ENCODE measurements at places on chromosomes 3 and 15. TPM values are rescaled to one million over a fixed set of nuclear protein-coding genes. Genes with fewer than 3 reads are reported as not detected.

SPRED1 gene
- 0.07 TPM for total RNA-seq

CCR9 gene
- total RNA-seq: 3.2 TPM

ZIC1 gene
- total RNA-seq: not detected

ROBO2 gene
- not detected for total RNA-seq

CYP1A2 gene
- not detected for total RNA-seq

MCF2L2 gene
- total RNA-seq: 11.4 TPM

CNTN3 gene
- total RNA-seq: not detected

SATB1 gene
- 233 TPM for total RNA-seq

SCN11A gene
- total RNA-seq: 0.03 TPM

CFAP92 gene
- total RNA-seq: not detected

THBS1 gene
- 1.4 TPM for total RNA-seq

CHST13 gene
- not detected for total RNA-seq

Data from activated CD8-positive, alpha-beta memory T cell treated with anti-CD3 and anti-CD28 coated beads, Interleukin-2, amount 10 ng/mL, durations not matched to agents 7 days and 5 days (primary cell).